Hematopoietic multipotent progenitor cell treated with erythropoietin and hydrocortisone succinate and interleukin-3 and kit ligand, for 15 days (in vitro differentiated cells): ENCODE measurements at places on chromosomes 1 and 21.
A peak's percentile ranks its signal among the peaks of the same experiment; 100 is the strongest.

DNA sequence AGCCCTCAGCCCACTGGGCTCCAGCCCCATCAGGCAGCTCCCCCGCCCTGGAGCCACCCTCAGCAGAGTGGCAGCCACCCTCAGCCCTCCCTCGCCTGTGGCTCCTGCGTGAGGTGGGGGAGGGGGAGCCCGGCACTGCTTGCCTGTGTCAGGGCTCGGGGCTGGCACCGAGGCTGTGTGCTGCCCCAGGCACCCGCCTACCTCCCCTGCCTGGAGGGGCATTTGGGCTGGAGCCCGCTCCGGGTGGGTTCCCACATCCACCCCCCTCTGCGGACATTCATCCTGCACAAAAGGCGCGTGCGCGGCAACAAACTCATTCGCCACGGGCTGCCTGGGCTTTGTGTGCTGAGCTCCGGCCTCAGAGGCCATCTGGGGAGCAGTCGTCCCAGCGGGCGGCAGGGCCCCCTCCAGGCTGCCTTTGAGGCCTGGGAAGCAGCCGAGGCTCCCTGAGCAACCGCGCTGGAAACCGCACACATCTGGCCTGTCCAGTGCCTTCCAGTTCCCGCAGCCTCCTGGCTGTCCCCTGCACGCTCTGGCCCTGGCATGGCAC is 12.6 kb upstream of the TNFRSF14 start:
- no peak for DNase-seq

DNA sequence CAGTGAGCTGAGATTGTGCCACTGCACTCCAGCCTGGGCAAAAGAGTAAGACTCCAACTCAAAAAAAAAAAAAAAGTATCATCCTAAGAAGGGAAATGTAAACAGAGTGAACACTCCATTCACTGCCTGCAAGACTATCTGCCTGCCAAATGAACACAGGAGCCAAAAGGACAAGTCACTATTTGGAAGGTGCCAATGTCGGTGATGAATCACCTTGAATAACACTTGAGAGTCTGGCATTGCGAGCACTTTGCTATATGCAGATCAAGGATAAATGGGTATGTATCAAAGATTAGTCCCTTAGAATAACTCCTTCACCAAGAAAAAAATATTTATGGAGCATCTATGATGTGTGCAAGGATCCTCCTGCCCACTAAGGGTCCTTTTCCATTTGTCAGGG is 6.6 kb downstream of the UBR4 start:
- DNase-seq, result peak; percentile 60

GRCh38 chr1:232471250-232471649 is 158.7 kb downstream of the SIPA1L2 start:
- no peak for DNase-seq

- no peak for DNase-seq
Observed at GRCh38 chr1:103273106-103273505, 164.8 kb upstream of the COL11A1 start.

- no peak for DNase-seq
Observed at GRCh38 chr1:176847052-176847451, 317.5 kb downstream of the ASTN1 start.

- no peak for DNase-seq
Observed at GRCh38 chr1:181127898-181128453, 39.5 kb downstream of the IER5 start.

DNA sequence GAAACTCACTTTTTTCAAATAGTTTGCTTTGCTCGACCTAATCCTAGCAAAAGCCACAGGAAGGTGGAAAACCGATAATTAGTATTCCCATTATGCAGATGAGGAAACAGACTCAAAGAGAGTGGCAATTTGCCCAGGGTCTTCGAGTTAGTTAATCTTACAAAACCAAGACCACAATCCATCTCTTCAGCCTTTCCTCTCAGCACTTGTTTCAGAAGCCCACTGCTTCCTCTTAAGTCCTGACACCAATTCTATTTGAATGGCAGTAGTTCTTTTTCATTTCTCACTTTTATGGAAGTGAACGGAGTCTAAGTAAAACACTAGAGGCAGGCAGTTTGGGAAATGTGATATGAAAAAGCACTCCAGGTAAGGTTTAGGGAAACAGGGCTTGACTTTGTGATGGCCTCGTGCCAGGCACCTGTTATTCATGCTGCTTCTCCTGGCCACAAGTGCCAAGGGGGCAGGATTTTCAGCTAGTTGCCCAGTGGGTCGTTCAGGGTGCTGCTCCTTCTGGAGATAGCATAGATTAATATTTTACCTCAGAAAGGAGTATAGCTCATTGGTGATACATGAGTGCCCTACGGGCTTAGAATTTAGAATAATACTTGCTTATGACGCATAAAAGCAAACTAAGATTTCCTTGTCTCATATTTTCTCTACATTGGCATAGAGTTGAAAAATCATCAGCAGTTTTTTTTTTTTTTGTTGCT is 76.6 kb upstream of the NRIP1 start:
- DNase-seq, result no peak

DNA sequence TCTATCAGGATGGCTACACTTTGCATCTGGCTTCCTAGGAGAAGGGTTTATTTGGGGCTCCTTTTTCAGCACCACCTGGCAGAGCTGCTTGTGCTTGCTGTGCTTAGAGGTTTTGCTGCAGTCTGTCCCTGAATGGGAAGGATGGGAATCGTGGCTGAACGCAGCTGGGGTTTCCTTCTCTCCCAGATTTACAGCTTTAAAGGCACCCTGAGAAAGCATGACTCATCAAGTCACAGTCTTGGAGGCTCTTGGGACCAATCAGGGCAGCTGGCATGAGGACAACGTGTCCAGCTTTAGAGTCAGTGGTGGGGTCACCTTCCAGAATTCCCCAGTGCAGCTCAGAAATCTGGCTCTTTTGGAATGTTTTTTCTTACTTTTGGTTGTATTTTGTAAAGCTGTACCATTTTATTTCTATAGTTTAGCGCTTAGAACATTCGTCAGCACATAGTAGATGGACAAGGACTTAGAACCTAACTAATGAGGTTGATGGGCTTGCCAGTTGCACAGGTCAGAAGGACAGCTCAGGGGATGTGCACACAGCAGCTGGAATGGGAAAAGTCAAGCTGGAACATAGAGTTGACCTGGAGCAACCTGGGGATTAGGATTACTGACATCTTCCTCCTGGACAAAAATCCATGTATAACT is 222.6 kb downstream of the PRDM2 start:
- DNase-seq, result no peak

DNA sequence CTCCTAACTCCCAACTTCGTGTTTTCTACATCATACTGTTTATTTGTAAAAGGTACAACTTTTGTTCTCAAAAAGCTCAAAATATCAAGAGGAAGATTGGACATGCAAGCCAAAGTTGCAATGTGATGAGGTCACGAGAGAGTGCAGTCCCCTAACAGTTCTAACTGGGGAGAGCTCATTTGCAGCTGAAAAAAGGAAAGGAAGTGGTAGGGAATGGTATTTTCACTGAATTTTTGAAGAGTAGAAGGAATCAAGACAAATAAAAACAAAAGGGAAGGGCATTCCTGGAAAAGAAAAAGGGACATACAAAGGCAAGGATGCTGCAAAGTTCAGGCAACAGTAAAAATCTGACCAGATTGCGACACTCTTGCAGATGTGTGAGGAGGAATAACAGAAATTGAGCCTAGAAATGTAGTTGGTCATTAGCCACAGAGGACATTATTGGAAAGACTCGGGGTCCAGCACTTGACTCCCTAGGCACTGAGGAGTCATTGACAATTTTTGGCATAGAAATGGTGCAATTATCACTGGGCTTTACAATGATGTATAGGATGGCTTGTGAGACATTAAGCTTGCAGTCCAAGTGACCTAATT is 67.9 kb downstream of the TBX15 start:
- DNase-seq, result no peak

DNA sequence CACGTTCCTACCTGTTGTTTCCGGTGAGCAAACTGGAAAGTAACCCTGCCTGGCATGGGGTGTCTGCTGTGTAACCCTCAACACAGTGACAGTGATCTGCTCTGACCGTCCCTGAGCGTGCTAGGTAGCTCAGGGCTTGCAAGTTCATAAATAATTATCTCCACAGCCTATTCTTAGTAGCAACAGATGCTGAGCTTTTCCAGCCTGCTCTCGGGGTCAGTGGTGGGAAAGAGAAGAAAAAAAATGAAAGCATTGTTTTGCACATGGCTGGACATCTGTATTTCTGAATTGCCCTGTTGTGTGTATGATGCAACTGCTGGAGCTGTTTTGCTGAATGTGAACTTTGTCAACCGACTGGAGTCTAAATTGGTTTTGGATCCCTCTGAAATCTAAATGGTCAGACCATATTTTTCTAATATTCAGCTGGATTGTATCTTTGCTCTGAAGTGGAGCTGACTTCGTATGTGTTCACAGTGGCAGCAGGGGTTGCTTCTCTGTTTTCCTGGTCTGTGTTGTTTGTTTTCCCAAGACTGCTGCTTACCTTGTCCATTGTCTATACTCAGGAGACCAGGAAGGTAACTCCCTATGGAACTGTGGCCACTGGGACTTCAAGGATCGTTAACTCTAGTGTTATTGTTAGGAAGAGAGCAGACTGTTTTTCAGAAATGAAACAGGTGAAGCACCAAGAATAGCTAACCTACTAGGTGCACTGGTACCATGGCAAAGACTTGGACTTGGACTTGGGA is 27.0 kb downstream of the TGFB2 start:
- DNase-seq, result no peak

GRCh38 chr1:219771080-219771479 is 157.3 kb downstream of the SLC30A10 start:
- no peak for DNase-seq

GRCh38 chr1:207402744-207403143 is 51.4 kb upstream of the CR2 start:
- no peak for DNase-seq
